ENCODE measurements at places on chromosomes 1 and 21.

DNA sequence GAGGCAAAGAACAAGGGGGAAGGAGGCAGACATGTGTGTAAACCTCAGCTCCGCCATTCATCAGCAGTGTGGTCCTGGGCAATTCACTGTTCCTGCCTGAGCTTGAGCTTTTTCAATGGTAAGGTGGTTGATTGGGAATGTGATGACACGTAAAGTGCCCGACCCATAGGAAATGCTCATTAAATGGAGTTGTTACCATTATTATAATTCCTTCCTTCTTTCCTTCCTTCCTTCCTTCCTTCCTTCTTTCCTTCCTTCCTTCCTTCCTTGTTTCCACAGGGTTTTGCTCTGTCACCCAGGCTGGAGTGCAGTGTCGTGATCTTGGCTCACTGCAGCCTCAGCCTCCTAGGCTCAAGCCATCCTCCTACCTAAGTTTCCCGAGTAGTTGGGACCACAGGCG lies 4.3 kb downstream of the GPR37L1 start:
- DNase-seq = no peak

DNA sequence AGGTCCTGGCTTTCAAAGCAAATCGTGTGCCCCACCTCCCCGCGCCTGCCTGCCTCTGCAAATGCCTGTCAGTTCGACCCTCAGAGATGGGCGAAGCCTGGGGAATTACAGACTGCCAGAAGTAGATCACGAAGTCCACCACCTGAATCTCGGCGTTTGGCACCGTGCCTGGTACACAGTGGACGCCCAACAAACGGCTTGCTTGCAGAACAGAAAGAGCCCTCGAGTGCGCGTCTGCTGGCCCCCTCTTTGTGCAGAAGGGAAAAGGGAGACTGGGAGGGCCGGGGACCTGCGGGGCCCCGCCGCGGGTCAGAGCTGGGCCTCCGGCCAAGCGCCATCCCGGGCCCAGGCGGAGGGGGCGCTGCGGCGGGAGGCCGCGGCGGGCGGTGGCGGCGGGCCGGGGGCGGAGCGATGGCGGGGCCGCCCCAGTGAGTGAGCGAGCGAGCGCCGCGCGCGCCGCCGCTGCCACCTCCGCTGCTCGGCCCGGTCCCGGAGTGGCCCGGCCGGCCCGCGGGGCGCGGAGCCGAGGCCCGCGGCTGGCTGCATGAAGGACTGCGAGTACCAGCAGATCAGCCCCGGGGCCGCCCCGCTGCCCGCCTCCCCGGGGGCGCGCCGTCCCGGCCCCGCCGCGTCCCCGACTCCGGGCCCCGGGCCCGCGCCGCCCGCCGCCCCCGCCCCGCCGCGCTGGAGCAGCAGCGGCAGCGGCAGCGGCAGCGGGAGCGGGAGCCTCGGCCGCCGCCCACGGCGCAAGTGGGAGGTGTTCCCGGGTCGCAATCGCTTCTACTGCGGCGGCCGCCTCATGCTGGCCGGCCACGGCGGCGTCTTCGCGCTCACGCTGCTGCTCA lies at the start of gene ZDHHC18:
TSS of gene ZDHHC18 (plus strand) at position 428 of the 845 bp plus-strand sequence. CDS start at position 545, 117 bp downstream.
- no peak for DNase-seq

- no peak for DNase-seq
Observed at GRCh38 chr1:15885269-15885668, 37.8 kb downstream of the SPEN start.

GRCh38 chr1:156533568-156534220 lies 33.1 kb upstream of the MEF2D start:
- no peak for DNase-seq

- DNase-seq = peak; percentile 25
Observed at GRCh38 chr1:156499842-156500542, 583 bp downstream of the MEF2D start.

- DNase-seq = no peak
Observed at GRCh38 chr1:176905648-176906047, 258.9 kb downstream of the ASTN1 start.

Data from NCI-H748 treated with DMSO at 0.1 percent for 48 hours (cell line).